Fibroblast of skin of right quadriceps (primary cell): ENCODE measurements at places on chromosomes 1 and 21.

- no peak for DNase-seq
Observed at GRCh38 chr1:228897901-228898300, 162.6 kb downstream of the RHOU start.

DNA sequence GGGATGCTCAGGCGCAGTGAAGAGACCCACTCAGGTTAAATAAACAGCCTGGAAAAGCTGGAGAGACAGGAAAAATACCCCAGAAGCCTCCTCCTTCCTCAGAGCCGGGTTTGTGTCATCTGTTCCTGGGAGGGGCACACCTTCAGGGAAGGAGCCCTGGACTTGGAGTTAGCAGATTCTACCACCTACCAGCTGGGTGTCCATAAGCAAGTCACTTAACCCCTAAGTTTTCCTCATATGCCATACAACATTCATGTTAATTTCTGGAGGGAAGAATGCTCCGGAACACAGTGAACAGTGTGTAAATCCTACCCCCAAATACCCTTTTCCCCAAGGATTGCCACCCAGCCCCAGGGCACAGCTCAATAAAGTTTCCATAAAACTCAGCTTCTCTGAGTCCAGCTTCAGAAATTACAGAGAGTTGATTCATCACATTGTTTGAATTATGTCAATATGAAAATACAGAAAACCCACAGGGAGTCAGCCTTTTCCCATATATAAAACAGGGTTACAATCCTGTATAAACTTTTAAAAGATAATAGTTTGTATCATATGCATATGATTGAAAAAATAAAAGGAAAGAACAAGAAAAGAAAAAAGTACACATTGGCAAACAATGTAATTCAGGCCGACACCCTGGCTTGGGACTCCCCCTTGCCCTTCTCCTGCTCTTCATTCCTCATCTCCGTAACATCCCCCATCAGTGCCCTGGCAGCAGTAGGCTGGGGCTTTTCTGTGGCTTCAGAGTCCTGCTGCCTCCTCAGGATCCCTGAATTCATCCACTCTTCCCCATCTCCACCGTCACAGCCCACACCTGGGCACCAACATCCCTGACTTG is 291.8 kb upstream of the USP24 start:
- peak; percentile 75 for DNase-seq

DNA sequence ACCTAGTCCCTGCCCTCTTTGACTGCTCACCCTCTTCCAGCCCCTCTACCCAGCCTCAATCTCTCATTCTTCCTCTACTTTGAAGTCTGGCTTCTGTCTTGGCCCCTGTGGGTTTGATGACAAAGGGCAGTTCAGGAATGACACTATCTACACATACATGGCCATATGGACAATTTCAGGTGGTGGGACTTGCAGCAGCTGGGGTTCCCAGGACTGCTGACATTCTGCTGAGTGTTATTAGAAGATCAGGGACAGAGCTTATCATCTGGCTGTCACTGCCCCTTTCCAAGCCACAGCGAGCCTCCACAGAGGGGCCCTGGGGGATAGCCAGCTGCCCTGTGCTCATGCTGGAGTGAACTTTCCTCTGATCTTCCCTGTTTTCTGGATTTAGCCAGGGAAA is 97.4 kb upstream of the IPO9 start:
- DNase-seq = no peak

DNA sequence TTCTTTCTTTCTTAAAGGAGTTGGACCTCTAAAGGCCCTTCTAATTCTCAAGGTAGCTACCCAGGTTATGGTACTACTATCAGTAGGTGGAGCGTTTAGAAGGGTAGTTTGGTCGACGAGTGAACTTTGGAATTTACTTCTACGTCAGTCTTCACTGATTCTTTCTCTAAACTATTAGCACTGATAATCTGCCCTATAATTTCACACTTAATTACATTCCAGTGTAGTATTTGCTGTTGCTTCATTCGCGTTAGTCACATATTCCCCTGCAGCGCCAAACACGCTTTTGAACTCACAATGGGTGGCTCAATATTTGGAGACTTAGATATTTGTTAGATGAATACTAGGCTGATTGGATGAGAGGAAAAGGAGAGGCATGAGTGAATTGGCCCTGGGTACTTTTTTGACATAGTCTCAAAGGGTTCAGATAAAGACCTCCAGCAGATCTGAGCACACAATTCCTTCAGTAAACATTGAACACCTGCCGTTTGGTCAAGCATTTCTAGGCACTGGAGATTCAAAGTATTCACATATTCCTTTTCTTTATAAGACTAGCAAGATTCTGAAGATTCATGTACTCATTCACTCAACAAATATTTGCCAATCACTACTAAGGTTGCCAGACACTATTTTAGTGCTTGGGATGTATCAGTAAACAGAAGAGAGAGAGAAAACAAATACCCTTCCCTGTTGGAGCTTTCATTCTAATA is 929 bp upstream of the FOXJ3 start:
- peak; percentile 64 for DNase-seq

DNA sequence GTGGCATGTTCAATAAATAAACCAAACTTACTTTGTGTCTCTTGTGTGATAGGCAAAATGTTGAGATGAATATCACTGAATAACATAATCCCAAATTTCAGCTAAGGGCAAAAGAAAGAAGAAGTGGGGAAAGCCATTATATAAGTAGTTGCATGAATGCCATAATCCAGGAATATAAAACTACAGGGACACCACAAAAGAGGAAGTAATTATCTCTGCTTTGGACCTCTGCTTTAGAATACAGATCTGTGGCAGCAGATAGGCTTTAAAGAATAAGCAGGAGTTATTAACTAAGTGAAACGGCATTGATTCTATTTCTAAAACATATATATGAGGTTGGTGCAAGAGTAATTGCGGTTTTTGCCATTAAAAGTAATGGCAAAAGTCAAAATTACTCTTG is 288.5 kb upstream of the SNX7 start:
- no peak for DNase-seq

- DNase-seq = no peak
Observed at GRCh38 chr1:54611621-54612020, 11.7 kb downstream of the FAM151A start.

DNA sequence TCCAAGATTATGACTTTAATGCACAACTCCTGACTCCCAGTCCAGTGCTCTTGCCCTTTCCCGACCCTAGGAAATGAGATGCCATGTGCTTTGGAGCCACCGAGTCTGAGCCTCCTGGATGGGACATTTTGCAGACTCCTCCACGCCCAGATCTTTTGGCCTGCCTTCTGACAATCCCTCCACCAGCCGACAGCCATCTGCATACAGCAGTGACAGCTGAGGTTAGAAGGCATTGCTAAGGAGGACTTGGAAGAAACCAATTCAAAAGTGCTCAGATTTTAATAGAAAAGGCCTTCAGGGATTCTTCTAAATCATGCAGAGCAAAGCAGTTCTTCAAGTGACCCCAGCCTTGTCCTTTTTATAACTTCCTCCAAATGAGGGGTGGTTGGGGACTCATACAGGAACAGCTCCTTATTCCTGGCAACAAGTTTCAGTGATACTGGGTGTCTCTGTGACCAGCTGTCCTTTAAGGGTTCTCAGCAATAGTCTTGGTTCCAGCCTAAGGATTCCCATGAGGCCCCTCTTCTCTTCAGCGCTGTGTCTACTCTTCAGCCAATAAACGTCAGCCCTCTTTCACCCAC is 369.3 kb downstream of the PBX1 start:
- DNase-seq = no peak

- no peak for DNase-seq
Observed at GRCh38 chr1:7259955-7260354, 474.7 kb downstream of the CAMTA1 start.

GRCh38 chr1:11657654-11658053 is 3.0 kb downstream of the FBXO44 start:
- no peak for DNase-seq

DNA sequence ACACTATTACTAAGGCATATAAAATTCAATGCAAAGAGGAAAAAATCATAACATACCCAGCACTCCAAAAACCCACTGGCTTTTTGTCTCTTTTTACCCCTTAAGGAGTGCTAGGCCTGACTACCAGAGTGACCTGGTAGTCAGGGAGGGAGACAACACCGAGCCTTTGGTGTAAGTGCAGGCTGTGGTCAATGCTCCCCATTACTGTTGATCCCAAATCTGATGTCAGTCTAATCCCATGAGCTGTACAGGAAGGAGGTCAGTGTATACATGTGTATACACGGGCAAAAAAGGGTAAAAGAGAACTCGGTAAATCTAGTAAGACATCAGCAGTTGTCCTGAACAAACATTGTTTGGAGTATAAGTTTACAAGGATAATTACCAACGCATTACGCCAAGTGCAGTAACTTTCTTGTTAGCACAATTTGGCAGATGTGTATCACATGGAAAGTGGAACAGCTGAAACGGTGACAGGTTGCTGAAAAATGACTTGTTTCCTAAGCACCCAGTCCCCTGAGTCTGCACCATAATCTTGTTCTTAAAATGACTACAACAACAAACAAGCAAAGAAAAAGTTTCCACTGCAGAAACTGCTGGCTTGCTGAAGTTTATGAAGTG is 217.9 kb downstream of the KCNH1 start:
- no peak for DNase-seq

DNA sequence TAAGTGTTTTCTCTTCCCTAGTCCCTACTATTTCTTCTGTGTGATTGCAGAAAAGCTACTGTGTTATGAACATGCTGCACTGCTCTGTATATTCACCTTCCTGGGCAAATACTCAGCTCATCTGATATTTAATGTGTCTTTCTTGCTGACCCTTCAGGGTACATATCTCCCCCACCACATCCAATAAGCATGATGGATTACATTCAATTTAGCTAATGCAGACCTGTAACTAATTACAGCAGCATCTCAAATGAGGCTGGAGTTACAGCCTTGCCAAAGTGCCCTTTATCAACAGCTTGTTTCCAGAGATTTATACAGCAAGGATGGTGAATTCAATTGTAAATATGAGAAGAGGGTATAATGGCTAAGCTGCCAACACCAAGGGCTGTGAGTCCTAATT is 144.0 kb downstream of the KCNH1 start:
- no peak for DNase-seq

DNA sequence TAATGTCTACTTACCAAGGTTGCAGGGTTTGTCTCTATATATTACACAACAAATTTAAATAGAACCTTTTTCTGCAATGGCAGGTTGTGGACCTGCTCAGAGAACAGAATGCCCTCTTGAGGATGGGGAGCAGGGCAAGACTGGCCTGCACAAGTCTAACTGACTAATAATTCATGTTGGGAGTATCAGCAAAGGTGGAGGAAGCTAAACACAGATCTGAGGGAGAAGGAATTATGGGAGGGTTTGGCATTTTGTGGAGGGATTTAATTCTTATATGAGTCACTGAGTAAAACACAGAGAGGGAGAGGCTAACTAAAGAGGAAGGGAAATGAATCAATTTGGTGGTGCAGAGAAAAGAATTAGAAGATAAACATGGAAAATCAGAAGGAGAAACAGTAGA is 40.0 kb downstream of the CLDN17 start:
- no peak for DNase-seq

DNA sequence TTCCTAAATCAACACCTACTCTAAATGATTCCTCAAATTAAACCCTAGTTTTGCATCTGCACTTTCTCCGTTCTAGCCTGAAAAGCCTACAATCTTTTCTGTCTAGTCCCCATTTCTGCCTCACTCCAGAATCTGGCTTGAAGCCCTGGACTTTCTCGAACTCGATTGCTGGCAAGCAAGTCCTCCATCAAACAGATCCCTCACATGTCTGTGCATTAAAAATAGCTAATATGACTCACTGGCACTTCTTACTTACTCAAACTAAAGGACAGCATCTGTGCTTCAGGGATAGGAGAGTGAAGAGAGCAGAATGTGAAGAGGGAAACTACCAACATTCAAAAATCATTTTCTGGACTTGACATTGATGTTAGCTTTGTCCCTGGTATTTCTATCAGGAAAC is 51.8 kb upstream of the CXADR start:
- DNase-seq = peak; percentile 87

GRCh38 chr1:81921344-81921743 is 120.6 kb downstream of the ADGRL2 start:
- no peak for DNase-seq

DNA sequence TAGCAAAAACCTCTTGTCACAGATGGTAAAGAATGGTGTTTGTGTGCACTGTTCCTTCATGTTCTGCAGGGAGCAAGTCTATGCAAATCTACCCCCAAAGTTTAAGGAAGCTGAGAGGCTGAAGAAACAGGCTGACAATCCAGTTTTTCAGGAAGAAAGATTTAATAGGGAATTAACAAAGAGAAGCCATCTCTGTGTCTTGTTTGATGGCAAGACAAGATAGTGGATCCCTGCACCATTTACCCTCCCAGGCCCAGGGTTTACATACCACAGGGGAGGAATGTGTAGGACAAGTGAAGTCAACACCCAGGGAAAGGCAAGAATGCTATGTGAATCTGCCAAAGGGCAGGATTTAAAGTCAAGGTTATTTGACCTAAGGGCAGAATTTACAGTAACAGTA is 48.1 kb upstream of the FNBP1L start:
- no peak for DNase-seq

DNA sequence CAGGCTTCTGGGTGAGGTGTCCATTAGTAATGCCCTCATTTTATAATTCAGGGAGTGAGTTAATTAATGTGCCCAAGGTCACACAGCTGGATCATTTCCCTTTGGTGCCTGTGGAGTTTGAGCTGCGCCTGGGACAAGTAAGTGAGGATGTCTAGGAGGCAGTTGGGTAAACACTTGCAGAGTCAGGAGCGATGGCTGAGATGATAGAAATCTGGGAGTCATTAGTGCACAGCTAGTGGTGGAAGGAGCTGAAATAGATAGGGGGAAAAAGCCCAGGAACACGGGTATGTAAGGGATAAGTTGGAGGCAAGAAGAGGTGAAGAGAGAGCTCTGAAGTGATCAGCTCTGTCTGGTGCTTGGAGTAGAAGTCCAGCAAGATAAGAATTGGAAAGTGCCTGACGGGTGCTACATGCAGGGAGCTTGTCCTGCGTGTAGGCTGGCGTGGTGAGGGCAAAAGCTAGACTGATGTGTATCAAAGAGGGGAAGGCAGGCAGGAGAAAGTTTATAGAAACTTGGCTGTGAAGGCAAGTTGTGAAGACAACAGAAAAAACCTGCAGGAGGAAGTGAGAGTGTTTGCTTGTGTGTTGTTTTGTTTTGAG is 1.7 kb upstream of the SCAF4 start:
- peak; percentile 51 for DNase-seq

DNA sequence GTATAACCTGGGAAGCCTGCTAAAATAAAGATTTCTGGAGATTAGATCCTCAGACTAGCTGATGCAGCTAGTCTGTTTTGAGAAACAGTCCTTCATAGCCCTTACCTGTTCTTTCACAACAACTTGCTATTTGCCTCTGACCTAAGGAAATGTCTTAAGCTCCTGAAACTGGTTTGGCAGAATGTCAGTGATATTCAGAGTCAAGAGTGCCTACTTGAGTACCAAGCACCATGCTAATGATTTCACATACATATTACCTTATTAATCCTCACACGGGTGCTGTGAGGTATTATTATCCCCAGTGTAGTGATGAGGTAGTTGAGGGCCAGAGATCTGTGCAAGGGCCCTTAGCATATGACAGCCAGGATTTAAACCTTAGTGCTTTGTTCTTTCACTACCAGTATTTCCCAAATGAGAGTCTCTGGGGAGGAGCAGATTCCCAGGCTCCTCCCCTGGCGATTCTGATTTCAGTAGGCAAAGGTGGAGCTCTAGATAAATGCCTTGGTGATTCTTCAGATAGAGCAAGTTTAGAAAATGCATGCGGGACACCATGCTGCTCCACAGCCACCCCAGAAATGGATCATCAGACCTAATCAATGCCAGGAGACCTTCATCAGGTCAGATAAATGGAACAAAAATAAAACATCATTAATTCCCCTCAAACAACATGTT is 47.4 kb upstream of the WNT2B start:
- DNase-seq = no peak
